ENCODE measurements at places on chromosomes 2 and 18. TPM values are rescaled to one million over a fixed set of nuclear protein-coding genes. Genes with fewer than 3 reads are reported as not detected.

TMEM200C gene
- 5.6 TPM for total RNA-seq

SPHKAP gene
- total RNA-seq, result not detected

FHOD3 gene
- total RNA-seq, result 7.0 TPM

GPR39 gene
- 0.50 TPM for total RNA-seq

CCDC85A gene
- total RNA-seq, result 0.17 TPM

RSAD2 gene
- total RNA-seq, result not detected

- no peak for DNase-seq
These were observed 1043.3 kb upstream of the PIK3C3 start for GRCh38 chr18:40911582-40912254.

DNA sequence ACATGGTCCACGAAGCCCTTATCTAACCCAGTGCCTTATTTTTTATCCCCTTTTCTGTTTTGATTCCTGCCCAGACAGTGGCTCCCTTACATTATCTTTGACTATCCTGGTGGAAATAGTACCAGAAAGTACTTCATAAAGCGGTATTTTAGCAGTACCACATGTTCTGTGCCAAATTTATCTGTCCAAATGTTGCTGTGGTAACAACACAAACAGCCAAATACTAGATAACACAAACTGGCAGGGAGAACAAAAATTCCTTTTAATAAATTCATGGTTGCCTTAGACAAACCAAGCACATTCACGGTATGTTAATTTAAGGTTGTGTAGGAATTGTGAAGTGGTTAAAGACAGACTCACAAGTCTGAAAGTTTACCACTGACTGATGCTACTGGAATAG is 187.9 kb upstream of the LHCGR start:
- no peak for DNase-seq

- DNase-seq, result peak; percentile 7
These were observed 57.8 kb upstream of the GPR45 start for GRCh38 chr2:105183555-105184323.

GRCh38 chr2:233530381-233530780 is 36.2 kb downstream of the USP40 start:
- DNase-seq, result no peak

GRCh38 chr2:112019569-112019982 is 35.5 kb upstream of the TMEM87B start:
- DNase-seq, result no peak

Measured in H9 (cell line).